ENCODE measurements at places on chromosomes 7 and 10. TPM values are rescaled to one million over a fixed set of nuclear protein-coding genes. Genes with fewer than 3 reads are reported as not detected.

GRCh38 chr7:83504330-83504729 is 144.6 kb downstream of the SEMA3E start:
- no peak overlapping the region for H3K27ac ChIP-seq
- no peaks in the 10 kb centered on the region for H3K36me3 ChIP-seq
- H3K4me1 ChIP-seq: no peaks in the 10 kb centered on the region
- no peak overlapping the region for H3K4me3 ChIP-seq

- no peaks in the 10 kb centered on the region for H3K4me1 ChIP-seq
- H3K4me3 ChIP-seq: no peak overlapping the region
- H3K27ac ChIP-seq: no peak overlapping the region
- 0 out of 2 replicates have a peak, but pooled peaks cover 1% of the 10 kb centered on the region for H3K27me3 ChIP-seq
- no peaks in the 10 kb centered on the region for H3K36me3 ChIP-seq
- DNase-seq: no peak
Measured at GRCh38 chr10:120575411-120575810, 118.4 kb downstream of the PLPP4 start.

- no peak for DNase-seq
- H3K4me1 ChIP-seq: no peaks in the 10 kb centered on the region
- H3K27ac ChIP-seq: no peak overlapping the region
- H3K27me3 ChIP-seq: no peaks in the 10 kb centered on the region
Measured at GRCh38 chr7:114298011-114298410, 116.6 kb upstream of the FOXP2 start.

GRCh38 chr7:127514499-127514898 is 70.9 kb downstream of the GCC1 start:
- no peak for DNase-seq
- no peak overlapping the region for H3K27ac ChIP-seq
- H3K36me3 ChIP-seq: no peaks in the 10 kb centered on the region
- no peaks in the 10 kb centered on the region for H3K27me3 ChIP-seq
- no peak overlapping the region for H3K4me3 ChIP-seq

GRCh38 chr7:149743476-149744255 is 29.7 kb downstream of the ZNF467 start:
- no peak overlapping the region for H3K27ac ChIP-seq
- H3K27me3 ChIP-seq: no peaks in the 10 kb centered on the region
- no peak for DNase-seq
- no peaks in the 10 kb centered on the region for H3K36me3 ChIP-seq
- H3K4me1 ChIP-seq: peaks cover 5% of the 10 kb centered on the region

GRCh38 chr7:1819259-1819841 is 149.3 kb downstream of the ELFN1 start:
- peaks cover 4% of the 10 kb centered on the region for H3K36me3 ChIP-seq
- H3K27me3 ChIP-seq: no peaks in the 10 kb centered on the region
- DNase-seq: no peak
- no peaks in the 10 kb centered on the region for H3K4me1 ChIP-seq

DNA sequence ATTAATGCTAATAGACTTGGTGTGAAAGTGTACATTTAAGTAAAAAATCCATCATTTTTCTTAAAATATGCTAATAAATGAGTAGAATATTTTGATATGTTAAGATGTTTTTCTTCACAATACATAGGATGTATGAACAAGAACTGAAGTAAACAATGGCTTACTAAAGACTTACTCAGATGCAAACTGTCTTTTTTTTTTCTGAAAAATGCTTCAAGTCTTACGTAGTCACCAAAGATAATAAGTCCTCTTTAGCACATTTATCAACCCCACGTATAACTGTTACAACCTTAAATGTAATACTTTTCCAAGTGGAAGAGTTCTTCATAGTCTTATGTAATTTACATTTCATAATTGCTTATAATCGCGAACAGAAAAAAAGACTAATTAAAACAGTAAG is 54.8 kb downstream of the MDFIC start:
- peaks cover 3% of the 10 kb centered on the region for H3K4me1 ChIP-seq
- no peak overlapping the region for H3K4me3 ChIP-seq
- DNase-seq: no peak
- H3K27me3 ChIP-seq: no peaks in the 10 kb centered on the region
- H3K36me3 ChIP-seq: peaks cover 2% of the 10 kb centered on the region

DNA sequence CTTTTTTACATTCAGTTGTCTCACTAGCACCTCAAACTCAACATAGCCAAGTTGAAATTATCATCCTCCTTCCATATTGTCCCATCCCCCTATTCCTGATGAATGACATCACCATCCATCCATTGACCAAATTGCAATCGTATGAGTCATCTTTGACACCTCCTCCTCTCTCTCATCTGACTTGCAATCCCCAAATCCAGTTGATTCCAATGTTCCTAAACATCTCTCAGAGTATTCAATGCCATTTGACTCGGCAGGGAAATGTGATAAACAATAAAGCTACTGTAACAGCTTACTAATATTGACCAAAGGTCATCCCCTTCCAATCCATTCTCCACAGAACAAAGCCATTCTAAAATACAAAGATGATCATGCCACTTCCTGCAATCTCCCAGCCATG is 1047.8 kb downstream of the NRG3 start:
- H3K4me1 ChIP-seq: peaks cover 16% of the 10 kb centered on the region
- H3K27me3 ChIP-seq: no peaks in the 10 kb centered on the region
- H3K36me3 ChIP-seq: no peaks in the 10 kb centered on the region
- no peak overlapping the region for H3K4me3 ChIP-seq
- DNase-seq: no peak

DNA sequence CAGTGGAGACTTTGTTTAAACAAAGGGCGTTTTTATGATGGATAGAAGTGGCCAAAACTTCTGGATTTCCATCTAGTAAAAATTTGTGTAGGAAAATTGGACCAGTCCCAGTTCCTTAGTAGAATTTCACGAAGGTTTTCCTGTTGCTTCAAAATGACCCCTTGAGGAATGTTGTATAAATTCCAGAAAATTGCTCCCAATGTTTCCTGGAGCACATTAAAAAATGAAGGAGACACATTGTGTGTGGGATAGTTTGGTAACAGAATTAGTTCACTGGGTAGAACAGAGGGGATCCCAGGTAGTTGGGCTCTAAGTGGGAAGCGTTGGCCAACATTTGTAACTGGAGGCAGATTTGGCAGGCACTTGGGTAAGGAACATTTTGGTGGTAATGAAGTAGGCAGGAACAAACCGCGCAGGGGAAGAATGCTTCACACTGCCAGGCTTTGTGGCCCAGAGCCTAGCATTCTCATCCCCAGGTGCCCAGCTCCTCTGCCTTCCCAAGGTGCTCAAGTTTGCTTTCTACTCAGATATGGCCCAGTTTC is 758.6 kb downstream of the AUTS2 start:
- no peak overlapping the region for H3K27ac ChIP-seq
- no peak for DNase-seq
- no peaks in the 10 kb centered on the region for H3K27me3 ChIP-seq
- no peaks in the 10 kb centered on the region for H3K36me3 ChIP-seq

DNA sequence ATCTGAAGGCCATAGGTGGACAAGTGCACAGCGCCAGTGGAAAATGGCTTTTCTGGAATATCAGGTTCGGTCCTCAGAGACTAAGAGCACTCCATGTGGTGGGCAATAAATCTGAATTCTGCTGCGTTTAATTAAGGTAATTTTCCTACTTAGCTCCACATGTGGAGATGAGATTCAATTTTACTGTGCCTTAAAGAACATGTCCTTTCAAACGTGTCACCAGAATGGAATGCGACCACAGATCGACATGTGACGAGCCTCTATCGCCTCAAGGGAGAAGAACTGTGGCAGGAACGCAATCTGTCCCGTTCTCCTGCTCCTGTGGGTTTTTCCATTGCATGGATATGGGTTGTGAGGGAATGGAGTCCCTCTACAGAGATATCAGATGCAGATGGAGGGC is 205.3 kb upstream of the ZNF32 start:
- no peaks in the 10 kb centered on the region for H3K36me3 ChIP-seq
- H3K4me3 ChIP-seq: no peak overlapping the region
- H3K27ac ChIP-seq: no peak overlapping the region
- DNase-seq: no peak

- H3K36me3 ChIP-seq: no peaks in the 10 kb centered on the region
- no peaks in the 10 kb centered on the region for H3K4me1 ChIP-seq
- no peak overlapping the region for H3K4me3 ChIP-seq
- no peak overlapping the region for H3K27ac ChIP-seq
- DNase-seq: no peak
Measured at GRCh38 chr10:87740254-87740655, 77.8 kb downstream of the ATAD1 start.

DNA sequence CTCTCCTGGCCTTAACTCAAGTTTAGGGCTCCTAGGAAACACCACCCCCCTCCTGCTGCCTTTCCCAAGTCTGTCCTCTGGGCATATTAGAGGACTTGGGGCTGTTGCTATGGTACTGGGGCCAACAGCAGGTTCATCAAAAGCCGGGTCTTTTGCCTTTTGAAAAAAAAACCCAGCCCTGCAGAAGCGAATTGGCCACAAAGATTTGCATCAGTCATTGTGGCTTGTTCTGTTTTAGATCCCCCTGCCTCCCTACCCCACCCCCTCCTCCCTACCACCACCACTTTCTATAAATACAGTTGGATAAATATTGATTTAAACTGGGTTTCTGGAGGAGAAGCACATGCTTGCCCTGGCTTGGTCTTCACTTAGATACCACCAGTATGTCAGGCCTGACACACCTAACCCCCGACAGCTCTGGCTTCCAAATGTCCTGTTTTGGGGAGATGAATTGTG is 7.0 kb downstream of the MXI1 start:
- no peak for DNase-seq
- H3K4me3 ChIP-seq: no peak overlapping the region
- H3K36me3 ChIP-seq: no peaks in the 10 kb centered on the region
- peaks cover 22% of the 10 kb centered on the region for H3K4me1 ChIP-seq
- H3K27ac ChIP-seq: no peak overlapping the region

- no peak overlapping the region for H3K27ac ChIP-seq
- no peaks in the 10 kb centered on the region for H3K27me3 ChIP-seq
- no peaks in the 10 kb centered on the region for H3K4me1 ChIP-seq
- no peaks in the 10 kb centered on the region for H3K36me3 ChIP-seq
- no peak for DNase-seq
Measured at GRCh38 chr10:63986536-63986935, 465.3 kb downstream of the REEP3 start.

The GIMAP4 gene
- total RNA-seq: 1.0 TPM

The ANKRD1 gene
- not detected for total RNA-seq

The AOC1 gene
- not detected for total RNA-seq

The HOXA4 gene
- not detected for total RNA-seq

All from GM12878 (cell line).